ENCODE measurements at places on chromosomes 2 and 18.
A peak's percentile ranks its signal among the peaks of the same experiment; 100 is the strongest.

DNA sequence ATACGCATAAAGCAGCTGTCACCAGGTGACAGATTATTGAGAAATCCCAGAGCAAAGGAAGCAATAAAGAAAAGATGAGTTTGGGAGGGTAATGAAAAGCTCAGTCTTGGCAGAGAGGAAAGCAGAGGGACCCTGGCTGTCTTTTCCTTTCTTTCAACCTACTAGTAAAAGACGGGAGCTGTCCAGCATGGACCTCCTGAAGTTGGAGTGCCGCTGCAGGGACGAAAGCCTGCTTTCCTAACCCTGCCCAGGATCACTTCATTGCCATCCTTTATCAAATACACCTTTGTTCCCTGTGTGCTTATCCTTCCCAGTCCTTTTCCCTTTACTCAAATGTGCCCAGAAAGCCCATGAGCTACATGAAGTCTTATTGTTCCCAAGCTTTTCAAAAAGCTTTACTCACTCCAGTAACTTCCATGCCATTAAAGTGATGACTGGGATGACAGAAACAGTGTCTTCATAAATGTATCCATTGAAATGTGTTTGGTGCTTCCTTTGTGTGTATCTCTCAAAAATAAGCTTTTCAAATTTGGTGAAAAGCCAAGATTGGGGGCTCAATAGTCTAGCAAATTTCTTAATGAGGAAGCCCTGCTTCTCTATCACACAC, 3.7 kb upstream of the SPR start:
- DNase-seq: no peak

GRCh38 chr2:146741260-146741659, 1103.6 kb upstream of the ACVR2A start:
- no peak for DNase-seq

DNA sequence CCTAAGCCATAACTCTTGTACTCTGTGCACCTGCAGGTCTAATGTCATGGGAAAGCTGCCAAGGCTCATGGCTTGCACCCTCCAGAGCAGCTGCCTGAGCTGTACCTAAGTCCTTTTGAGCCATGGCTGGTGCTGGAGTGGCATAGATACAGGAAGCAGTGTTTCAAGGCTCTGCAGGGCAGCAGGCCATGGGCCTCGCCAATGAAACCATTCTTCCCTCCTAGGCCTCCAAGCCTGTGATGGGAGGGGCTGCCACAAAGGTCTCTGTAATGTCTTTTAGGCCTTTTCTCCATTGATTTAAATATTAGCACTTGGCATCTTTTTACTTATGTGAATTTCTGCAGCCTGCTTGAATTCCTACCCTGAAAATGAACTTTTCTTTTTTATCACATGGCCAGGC, 108.5 kb downstream of the PTH2R start:
- DNase-seq: no peak

DNA sequence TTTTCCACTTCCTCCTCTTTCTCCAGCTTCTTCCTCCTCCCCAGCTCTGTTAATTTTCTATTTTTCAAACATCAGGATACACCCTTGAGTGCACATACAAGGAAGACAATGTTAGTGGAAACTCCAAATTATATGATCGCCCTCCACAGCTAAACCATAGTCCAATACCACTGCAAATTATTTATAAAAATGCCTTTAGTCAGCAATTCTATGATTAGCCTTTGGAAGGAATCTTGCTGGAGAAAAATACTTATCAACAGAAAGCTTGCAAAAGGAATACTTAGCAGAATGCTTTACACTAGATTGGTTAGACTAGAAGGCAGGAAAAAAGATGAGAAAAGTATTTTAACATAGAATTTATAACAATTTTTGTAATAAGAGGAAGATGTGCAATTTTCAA, 178.9 kb downstream of the FAM124B start:
- no peak for DNase-seq

- no peak for DNase-seq
Measured at GRCh38 chr18:69956057-69956456, 8.4 kb upstream of the CD226 start.

DNA sequence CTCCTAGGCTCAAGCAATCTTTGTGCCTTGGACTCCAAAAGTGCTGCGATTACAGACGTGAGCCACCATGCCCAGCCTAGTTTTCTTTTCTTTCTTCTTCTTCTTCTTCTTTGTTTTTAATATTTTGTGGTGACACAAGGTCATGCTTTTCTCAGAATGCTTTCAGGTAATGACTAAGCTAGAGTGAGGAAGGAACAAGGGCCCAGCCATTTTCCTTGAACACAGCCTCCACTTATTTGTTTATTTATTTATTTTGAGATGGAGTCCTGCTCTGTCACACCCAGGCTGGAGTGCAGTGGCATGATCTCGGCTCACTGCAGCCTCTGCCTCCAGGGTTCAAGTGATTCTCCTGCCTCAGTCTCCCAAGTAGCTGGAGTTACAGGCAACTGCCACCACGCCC, 74.3 kb upstream of the ST3GAL5 start:
- no peak for DNase-seq

DNA sequence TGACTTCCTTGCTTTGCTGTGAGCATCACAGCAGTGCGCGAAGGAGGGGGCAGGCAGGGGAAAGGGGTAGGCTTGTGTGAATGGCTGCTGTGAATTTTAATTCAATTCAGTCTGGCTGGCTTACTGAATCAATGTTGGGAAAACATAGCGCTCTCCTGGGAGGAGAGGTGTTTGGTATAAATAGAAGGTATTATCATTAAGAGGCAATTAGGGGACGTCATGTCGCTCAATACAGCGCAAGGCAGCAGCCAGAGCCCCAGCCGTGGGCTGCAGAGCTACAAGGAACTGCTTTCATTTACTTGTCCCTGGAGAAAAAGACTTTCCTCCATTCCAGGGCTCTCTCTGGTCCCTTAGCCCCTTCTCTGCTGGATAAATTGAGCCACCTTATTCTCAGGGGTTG, 181.4 kb upstream of the MSH6 start:
- peak; percentile 86 for DNase-seq

- DNase-seq: peak; percentile 66
Measured at GRCh38 chr2:54455131-54455562, 980 bp upstream of the SPTBN1 start.

DNA sequence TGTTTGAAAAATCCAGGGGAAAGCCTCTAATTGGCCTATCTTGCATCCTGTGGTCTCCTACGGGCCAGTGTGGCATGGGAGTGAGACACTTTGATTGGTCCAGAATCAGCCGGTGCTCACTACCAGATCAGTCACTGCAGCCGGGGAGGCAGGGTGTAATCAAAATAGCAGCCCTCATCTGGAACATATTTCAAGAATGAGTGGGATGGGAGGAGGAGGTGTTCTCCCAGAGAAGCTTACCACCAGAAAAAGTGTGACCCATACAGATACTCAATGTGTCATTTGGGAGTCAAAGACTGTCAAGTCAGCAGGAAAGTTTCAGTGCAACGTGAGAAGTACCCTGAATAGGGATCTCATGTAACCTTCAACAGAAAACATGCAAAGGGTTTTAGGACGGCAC, 393.9 kb upstream of the SLC14A2 start:
- no peak for DNase-seq

GRCh38 chr2:46167924-46168323, 129.3 kb upstream of the EPAS1 start:
- DNase-seq: no peak
